ENCODE measurements at places on chromosomes 4 and X. TPM values are rescaled to one million over a fixed set of nuclear protein-coding genes. Genes with fewer than 3 reads are reported as not detected.

DNA sequence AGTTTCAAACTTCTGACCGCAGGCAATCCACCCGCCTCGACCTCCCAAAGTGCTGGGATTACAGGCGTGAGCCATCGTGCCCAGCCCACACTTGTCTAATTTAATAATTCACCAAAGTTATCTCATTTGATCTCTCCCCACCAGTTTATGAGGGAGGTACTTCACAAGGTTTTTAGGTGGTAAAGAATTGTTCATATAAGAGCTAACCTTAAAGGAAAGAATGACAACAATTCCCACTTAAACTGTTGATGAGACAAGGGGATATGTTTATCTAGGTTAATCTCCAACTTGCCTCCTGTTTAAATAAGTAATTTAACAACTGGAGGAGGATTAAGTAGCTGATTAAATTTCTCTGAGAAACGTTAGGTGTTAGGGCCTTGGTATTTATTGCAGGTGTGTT is 117.6 kb upstream of the CBLL2 start:
- no peak for DNase-seq

GRCh38 chr4:71430609-71431008 is 91.8 kb downstream of the SLC4A4 start:
- DNase-seq = no peak

DNA sequence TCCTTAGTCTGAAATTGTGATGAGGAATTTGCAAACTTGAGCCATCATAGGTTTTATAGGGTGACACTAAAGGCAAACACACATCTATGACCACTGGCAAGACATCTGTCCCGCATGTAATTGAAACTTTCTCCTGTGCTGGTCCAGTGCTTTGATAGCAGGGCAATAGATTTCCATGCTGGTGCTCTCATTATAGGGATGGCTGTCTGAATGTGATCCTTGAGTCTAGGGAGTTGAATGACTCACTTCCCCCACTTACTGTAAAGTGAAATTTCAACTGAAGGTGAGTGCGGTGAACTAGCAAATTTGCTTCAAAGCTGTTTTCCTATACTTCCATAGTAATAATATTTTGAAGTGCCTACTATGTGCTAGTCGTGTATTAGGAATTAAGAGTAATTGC is 1630.0 kb downstream of the STIM2 start:
- DNase-seq = peak; percentile 52

- peak; percentile 20 for DNase-seq
Observed at GRCh38 chrX:11665168-11666111, at the start of gene ARHGAP6. ARHGAP6 (minus strand) TSS chrX:11665920; CDS start chrX:11664828, 1,092 bp downstream.

CSAG1 gene
- not detected for polyA plus RNA-seq

- no peak for DNase-seq
Observed at GRCh38 chr4:29521281-29521680, 1198.9 kb upstream of the PCDH7 start.

GRCh38 chr4:170391066-170391740 is 301.4 kb upstream of the AADAT start:
- DNase-seq = peak; percentile 65

- peak; percentile 55 for DNase-seq
Observed at GRCh38 chr4:47705326-47705981, 132.4 kb downstream of the CORIN start.

GRCh38 chr4:134298313-134298712 is 96.7 kb upstream of the PABPC4L start:
- DNase-seq = no peak

DNA sequence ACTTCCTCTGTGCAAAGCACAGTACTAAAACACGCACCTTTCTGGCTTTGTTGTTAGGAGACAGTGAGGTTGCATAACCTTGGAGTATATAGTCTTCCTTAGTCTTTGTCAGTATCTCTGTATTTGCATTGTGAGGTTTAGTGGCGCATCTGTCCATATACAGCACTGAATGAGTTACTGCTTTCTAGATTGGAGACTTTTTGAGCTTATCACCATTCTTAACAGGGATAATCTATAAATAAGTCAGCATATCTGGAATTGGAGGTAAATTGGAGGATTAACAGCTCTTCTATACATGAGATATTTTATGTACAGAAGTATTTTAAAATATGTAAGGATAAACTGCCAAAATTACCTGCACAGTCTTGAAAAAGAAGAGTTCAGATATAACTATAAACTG is 4.3 kb downstream of the FHDC1 start:
- no peak for DNase-seq

DNA sequence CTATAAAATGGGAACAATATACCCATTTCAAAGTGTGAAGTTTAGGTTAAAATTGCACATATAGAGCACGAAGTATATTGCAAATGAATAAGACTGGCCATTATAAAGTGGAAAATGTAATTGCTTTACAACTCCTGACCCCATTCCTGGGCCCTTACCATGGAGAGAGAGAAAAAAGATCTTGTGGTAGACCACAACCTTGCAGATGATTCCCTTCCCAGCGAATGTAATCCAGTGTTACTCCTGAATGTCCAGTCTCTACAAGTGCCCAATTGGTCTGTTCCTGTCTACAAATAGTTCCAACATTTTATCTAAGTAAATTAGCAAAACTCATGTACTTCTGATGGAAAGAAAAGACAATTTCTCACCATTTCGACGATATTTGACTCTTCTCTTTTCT is 184.1 kb upstream of the LNX1 start:
- no peak for DNase-seq

- no peak for DNase-seq
Observed at GRCh38 chr4:7343950-7344349, 90.8 kb downstream of the PSAPL1 start.

DNA sequence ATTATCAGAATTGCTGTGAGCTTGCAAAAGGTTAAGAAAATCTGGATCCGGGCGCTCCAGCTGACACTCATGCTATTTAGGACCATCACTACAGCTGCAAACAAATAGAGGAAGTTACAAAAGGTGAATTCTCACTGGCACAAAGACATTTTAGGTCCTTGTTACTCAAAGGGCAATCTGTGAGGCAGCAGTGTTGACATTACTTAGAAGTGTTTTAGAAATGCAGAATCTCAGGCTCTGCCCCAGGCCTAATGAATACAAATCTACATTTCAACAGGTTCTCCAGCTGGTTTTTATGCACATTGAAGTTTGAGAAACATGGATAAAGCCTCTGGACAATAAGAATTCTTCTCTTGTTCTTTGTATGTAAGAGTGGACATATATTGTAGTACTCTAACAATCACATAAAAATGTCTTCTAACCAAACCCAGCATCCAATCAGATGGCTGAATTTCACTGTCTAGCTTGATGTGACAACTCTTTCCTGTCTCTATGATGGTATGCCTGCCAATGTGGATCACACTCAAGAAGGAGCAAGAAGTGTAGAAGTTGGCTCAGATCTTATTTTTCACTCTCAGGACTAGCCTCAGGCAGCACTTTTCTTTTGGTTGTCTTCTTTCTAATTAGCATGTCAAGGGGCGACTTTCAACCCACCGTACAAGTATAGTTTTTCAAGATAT is 18.8 kb downstream of the SLC7A11 start:
- no peak for DNase-seq

SSX2 gene
- not detected for polyA plus RNA-seq

- no peak for DNase-seq
Observed at GRCh38 chrX:38850807-38851544, 49.7 kb downstream of the MID1IP1 start.

DNA sequence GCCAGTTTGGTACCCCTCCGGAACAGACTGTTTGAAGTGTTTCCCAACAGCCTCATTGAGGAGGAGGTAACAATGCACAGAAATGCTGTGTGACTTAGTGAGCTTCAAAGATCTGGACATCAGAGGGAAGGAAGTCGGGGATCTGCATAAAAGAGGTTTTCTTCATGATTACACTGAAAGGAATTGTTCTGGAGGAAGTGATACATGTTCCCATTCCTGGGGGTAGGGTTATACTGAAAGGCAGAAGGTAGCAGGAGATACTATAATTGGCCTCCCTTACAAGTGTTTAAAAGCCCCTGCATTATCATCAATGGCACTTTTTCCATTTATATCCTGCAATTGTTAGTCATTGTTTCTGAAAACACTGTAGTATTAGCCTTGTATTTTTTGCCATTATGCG is 94.0 kb upstream of the DKK2 start:
- DNase-seq = no peak

- no peak for DNase-seq
Observed at GRCh38 chr4:165877286-165877685, 4.2 kb downstream of the TLL1 start.
